ENCODE measurements at places on chromosomes 3 and 15. TPM values are rescaled to one million over a fixed set of nuclear protein-coding genes. Genes with fewer than 3 reads are reported as not detected.

DNA sequence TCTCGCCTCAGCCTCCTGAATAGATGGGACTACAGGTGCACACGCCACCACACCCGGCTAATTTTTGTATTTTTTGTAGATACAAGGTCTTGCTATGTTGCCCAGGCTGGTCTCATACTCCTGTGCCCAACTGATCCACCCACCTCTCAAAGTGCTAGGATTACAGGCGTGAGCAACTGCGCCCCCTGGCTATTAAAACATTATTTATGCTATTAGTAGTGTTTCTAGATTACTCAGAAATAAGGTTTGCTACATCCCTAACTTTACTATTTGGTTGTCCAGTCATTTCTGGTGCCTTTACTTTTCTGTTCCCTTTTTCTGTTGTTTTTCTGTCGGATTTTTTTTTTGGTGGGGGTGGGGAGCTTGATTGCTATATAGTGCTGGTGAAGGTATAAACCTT is 393.6 kb upstream of the TPM1 start:
- no peak for DNase-seq

DNA sequence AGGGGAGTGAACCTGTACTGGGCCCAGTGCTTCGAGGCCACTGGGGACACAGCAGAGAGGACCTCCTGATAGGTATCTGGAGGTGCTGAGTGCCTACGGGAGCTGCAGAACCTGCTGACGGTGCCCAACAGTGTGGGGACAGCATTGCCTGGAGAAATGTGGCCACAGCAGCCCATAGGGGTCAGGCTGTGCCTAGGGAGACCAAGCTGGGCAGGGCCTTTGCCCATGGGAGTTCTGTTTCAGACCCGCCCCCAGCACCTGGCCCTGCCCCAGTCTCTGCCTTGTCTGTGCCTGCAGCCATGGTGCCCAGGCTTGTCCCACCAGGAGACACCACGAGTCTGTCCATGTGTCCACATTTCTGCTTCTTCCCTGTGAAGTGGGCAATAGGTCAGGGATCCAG is 15.3 kb upstream of the RPL32 start:
- DNase-seq, result no peak

GRCh38 chr3:160291909-160292299 is 66.7 kb downstream of the C3orf80 start:
- DNase-seq, result no peak

- peak; percentile 91 for DNase-seq
Observed at GRCh38 chr15:70870051-70870450, 16.1 kb upstream of the LARP6 start.

The CAMK2N2 gene
- not detected for total RNA-seq

GRCh38 chr3:194245975-194246561 is 105.1 kb downstream of the CPN2 start:
- no peak for DNase-seq

GRCh38 chr3:66039590-66039887 is 821 bp upstream of the MAGI1 start:
- DNase-seq, result no peak

DNA sequence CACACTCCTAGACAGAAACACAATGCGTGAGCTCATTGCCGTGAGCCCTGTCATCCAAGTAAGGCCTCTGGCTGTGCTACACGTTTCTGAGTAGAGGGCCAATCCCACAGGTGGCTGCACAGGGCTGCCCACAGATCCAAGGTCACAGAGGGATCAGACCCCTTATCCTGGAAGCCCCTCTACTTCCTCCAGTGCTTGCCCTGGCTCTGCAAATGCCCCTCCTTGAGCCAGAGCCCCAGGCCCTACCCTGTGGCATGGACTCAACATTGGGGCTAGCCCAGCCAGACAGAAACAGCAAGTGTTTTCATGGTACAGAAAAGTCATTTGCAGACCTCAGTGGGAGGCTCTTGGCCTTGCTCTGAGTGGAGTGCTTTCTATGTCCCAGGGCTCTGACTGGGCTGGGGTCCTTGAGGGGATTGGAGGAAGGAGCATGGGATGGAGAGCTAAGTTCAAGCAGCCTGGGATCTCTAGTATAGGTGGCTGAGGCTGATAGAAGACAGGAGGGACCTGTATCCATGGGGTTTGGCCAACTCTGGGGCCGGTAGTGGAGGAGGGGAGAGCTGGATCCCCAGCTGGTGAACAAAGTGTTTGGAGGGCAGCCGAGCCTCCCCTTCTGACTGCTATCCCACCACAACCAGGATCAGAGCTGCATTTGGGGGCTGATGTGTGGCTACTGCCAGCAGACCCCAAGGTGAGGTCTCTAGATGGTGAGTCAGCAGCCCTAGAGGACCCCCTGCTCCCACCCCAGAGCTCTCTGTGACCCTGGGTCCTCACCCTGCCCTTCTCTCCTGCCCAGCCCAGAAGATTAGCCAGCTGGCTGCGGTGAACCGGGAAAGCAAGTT is 38.7 kb downstream of the GOLGA6A start:
- no peak for DNase-seq

The KCNAB1 gene
- total RNA-seq, result under 0.01 TPM
